Effector CD8-positive, alpha-beta T cell (primary cell): ENCODE measurements at places on chromosomes 6 and 20.

DNA sequence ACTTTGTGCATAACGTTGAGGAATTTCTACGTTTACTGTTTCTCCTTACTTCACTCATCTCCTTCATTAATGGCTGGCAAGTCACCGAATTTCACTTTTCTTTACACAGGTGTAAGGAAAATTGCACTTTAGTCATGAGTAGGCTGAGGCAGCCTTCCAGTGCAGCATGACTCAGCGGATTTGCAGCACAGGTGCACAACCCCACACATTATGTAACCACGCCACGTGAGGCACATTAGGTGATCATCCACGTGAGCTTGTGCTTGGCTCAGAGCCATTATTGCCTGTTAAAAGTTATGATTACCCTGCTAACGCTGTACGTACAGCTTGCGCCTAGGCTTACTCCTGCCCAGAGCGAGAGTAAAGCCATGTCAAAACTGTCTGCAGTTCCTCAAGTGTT is 158.8 kb downstream of the NKAIN2 start:
- DNase-seq, result no peak

- no peak for DNase-seq
These were observed 79.4 kb downstream of the SASH1 start for GRCh38 chr6:148422085-148422484.

DNA sequence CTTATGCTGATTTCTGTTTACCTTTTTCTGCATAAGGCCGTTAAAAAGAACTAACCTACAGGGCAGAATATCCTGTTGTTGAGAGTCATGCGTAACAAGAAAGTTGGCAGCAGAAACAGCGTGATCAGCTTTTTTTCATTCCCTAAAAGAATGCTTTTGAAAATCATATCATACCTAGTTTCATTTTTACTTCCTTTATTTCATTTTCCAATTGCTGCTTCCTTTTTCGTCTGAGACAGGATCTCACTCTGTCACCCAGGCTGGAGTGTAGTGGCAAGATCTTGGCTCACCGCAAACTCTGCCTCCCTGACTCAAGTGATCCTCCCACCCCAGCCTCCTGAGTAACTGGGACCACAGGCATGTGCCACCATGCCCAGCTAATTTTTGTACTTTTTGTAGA is 4.1 kb downstream of the CALHM6 start:
- no peak for DNase-seq

DNA sequence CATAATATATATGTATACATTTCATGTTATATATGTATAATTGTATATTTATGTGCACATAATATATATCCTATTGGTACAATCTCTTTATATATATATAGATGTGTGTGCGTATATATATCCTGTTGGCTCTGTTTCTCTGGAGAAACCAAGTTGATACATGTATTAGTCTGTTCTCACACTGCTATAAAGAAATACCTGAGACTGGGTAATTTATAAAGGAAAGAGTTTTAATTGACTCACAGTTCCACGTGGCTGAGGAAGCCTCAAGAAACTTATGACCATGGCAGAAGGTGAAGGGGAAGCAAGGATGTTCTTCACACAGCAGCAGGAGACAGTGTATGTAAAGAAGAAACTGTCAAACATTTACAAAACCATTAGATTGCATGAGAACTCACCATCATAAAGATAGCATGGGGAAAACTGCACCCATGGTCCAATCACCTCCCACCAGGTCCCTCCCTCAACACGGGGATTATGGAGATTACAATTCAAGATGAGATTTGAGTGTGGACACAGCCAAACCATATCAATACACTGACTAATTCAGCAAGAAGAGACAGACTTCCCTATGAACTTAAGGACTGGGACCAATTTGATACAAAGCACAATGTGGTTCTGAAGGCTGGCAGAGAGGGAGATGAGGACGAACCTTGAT is 14.0 kb downstream of the CST3 start:
- DNase-seq, result no peak

DNA sequence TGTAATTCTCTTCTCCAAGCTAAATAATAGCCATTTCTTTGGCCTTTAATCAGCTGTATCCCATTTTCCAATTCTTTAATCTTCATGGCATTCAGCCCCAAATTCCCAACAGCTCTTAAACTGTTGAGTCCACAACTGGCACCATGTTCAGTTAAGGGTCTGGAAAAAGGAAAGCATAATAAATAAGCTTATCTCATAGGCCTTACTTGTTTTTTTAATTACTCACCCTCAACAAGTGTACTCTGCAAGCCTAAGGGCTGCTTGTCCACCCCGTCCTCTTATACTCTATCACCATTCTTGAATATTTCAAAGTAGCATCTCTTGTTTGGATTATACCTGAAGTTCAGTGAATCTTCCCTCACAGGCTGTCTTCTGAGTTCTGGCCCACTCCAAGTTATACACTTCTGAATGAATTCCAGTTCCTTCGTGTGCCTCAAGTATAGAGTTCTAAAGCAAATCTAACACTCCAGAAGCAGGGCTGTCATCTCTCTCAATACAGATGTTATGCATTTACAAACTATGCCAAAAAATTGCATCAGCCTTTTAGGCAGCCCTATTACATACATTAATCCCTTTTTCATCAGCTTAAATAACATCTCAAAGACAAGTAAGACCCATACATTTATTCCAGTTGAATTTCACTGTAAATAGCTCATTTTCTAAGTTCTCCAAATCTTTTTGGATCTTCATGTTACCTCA is 98.7 kb downstream of the COL21A1 start:
- DNase-seq, result no peak

DNA sequence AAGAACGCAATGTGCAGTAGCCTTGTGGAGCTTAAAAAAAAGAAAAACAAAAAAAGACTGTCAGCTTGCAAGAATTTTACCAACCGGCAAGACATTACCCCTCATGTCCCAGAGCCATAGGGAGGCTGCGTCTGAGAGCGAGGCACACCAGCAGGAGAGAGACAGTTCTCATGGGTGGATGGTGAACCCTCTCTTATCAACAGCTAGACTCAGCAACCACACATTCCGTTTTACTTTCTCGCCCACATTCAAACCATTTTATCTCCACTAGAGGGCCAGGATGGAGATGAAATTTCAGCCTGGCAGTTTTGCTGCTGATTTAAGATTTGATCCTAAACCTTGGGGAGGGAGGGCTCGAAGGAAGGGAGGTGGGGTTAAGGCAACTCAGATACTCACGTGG is 247.0 kb downstream of the ATXN1 start:
- DNase-seq, result no peak

DNA sequence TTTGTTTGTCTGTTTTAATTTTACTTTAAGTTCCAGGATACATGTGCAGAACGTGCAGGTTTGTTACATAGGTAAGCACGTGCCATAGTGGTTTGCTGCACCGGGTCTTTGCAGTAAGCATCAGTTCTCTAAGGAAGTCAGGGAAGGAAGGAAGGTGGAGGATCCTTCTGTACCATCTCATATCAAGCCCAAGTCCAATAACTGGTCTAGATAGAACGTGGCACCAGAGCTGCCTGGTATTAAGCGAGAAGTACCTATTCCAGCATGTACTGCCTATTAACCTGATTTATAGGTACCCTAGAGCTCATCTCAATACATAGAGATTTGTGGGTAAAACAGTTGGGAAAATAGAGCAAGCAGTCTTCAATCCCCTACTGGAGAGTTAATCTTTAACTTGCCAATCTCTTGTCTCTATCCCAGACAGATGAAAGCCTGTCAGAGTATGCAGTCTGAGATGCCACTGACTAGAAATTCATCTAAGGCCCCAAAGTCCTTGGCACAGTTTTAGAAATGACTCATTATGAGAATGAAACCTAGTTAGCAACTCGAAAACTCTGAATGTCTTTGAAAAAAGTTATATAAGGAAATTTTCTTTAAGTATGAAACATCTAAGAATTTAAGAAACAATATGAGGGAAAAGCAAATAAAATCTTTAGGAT is 144.9 kb downstream of the TFAP2A start:
- no peak for DNase-seq

DNA sequence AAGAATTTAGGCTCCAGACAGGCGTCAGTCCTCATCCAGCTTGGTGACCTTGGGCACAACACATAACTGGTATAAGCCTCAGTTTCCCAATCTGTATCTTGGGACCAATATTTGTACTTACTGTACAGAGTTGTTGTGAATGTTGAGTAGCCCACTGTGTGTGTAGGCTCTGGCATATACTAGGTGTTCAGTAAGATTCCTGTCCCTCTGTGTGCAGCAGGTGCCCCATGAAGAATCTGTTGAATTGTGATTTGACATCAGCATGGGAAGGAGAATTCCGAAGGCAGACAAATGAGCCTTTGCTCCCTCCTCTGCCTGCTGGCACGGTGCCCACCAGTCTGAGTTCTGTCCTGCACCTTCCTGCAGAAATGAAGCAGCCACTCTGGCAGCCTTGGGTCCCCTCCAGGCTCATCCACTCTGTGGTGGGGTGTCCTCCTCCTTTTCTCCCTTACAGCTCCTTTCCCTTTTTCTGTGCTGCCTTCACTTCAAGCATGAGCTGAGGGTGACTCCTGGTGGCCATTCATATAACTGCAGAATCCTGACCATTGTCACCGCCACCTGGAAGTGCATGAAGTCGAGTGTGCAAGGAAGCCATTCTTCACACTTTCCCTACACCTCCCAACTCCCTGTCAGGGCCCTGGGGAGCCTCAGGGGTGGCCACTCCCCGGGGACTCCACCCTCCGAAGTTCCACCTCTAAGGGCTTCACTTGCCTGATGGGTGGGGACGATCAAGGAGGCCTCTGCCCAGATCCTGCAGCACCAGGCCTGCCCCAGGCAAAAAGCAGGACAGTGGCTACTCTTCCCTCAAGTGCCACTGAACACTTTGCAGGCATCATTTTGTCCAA is 48.2 kb downstream of the MRPL14 start:
- DNase-seq, result no peak

GRCh38 chr6:168826726-168827585 is 386.0 kb downstream of the SMOC2 start:
- DNase-seq, result no peak

DNA sequence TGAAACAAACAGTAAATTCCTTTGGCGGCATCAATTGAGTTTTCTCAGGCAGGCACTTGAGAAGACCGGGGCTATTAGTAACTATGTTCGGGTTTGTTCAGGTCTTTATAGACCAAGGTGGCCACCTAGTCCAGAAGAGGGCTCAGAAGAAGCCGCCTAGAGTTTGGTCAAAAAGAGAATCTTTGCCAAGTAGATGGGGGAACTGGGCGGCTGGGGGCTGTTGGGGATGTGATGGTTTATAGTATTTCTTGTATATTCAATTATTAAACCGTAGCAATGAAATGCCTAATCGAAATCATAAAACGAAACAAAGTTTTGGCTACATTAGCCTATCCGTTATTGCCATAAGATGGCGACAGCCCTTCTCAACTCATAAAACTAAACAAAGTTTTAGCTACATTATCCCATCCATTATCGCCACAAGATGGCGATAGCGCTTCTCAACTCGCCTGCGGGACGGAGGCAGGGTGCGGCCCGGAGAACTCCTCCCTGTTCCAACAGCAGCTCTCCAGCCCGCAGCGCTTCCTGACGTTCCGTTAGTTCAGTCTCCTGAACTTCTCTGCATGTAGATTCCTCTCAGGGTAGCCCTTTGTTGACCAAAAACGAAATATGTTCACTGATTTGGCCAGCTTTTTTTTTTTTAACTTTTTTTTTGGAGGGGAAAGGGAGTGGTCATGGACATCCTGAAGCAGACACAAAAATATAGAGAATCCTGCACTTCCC is 120.5 kb upstream of the PRSS16 start:
- DNase-seq, result peak; percentile 65

- DNase-seq, result no peak
These were observed 30.3 kb downstream of the AK9 start for GRCh38 chr6:109660526-109661320.

DNA sequence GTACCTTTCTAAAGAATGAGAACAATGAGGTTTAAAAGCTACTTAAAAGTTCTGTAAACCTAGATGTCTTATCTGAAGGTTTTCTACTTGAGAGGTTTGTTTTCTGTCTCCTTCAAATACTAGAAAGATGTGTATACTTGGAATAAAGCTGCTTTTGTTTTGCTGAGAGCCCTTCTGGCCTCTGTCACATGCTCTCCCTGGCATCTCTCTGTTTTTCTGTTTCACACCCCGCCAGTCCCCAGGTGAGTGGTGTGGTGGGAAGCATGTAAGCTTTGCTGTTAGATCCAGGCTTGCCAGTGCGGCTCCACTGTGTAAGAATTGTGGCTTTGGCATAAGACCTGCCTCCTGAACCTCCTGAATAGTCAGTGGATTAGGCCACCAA is 56.8 kb downstream of the SNX9 start:
- no peak for DNase-seq

DNA sequence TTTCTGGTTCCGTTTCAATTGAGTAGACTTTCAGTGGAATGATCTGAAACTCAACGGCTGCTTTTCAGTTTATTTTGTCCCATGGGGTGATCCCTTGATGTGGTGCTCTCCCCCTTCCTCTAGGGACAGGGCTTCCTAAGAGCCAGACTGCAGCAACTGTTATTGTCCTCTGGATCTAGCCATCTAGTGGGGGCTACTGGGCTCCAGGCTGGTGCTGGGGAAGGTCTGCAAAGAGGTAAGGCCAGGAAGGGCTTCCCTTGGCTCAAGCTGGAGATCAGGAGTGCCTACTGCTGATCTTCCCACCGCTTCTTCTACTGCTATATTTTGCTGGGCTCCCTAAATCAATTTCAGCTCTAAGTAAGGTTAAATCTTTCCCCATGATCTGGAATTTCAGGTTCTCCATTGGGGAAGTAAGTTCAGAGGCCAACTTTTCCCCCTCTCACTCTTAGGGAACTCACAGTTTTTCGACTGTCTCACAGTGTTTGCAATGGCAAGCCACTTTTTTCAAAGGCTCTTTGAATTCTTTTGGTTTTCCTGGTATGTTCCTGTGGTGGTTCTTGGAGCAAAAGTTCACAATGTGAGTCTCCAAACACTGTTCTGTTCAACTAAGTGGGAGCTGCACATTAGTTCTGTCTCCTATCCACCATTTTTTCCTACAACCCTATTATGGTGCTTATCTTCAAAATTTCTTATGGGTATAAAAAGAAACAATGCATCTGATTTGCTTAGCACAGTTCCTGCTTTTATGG is 286.2 kb upstream of the EXOC2 start:
- no peak for DNase-seq

DNA sequence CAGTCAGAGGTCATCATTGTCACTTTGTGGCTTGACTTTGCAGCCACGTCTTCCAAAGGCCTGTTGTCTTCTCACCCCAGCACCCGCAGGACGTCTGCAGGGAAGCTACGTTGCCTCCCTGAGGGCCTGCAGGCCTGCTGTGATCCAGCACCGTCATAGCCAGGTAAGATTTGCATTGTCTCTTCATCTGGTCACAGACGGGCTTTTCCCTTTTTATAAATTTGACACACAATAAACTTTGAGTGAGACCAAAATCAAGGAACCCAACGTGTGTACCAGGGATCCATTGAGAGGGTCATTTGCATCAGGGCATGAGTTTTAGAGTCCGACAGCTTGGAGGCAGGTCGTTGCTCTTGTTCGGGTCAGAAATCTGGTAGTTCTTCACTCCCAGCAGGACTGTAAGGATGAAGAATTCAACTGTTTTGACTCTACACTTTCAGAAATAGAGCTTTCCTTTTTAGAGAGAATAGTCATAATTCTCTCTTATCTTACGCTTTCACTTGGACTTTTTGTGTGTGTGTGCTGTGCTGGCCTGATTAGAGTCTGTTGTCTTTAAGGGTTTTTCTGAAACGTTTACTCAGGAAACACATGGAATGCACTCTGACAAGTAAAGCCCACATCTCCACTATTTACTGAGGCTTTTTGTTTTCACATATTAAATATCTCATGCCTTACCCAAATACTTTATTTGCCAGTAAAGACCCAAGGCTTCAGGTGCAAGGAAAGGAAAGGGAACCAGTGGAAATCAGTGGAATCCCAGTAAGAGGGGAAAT is 177.2 kb upstream of the TAB2 start:
- no peak for DNase-seq

GRCh38 chr6:110548110-110548847 is 71.9 kb upstream of the SLC22A16 start:
- DNase-seq, result no peak

- no peak for DNase-seq
These were observed 7.3 kb downstream of the RAB32 start for GRCh38 chr6:146550911-146551310.
